SK-N-SH treated with all-trans-retinoic acid at 6 μM for 48 hours (cell line): ENCODE measurements at places on chromosomes 13 and 19.

- ATAC-seq: peak; percentile 72
Measured at GRCh38 chr13:99307648-99308339, 595 bp upstream of the GPR183 start.

DNA sequence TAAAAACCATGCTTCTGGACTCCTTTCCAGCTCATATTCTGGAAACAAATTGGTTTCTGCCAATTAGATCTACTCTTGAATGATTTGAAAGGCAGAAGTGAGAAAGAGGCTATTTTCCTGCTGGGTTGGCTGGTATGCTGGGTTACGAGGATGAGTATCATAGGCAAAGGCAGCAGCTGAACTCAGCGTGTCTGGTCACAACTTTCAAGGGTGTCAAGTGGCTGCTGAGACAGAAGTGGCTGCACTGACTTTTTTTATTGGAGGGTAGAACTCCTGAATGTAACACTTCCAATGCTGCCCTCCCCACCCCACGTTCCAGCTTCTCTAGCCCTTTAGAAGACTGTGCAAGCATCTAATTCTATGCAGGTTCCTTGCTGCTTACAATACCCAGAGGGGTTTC is 8.3 kb upstream of the DZIP1 start:
- ATAC-seq: no peak

- ATAC-seq: no peak
Measured at GRCh38 chr13:54640719-54641118, 1612.1 kb downstream of the OLFM4 start.

GRCh38 chr13:40911341-40911740 is 107.8 kb downstream of the ELF1 start:
- peak; percentile 35; the same call in 2 of the 3 replicates for ATAC-seq

DNA sequence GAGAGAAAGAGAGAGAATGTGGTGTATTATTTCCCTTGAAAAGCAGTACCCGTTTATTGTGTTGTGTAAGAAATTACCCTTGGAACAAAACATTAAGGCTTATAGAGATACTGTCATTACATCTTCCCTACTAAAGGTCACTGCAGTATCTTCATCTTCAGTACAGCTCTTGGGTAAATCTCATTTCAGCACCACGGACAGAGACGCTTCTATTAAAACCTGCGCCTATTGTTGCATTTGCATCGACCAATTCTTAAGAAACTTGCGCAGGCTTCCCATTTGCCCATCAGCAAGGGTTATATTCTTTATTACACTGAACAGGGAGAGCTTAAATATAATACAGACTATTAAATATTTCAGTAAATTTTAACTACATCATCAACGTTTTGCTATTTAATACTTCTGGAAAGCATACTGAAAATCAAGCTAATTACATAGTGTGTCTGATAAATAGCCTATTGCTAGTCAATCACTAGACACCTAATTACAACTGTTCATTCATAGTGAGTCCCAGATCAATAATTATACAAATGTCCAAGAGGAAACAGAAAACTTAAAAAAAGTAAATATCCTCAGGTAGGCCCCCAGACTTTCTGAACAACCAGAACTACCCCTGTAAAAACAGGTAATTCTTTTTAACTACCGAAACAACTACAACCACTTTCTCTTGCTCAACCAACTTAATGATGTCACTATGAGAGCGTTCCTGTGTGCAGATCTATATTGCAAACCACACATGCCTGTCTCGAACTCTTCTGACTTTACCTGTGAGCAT is 350.6 kb downstream of the LIG4 start:
- ATAC-seq: peak; percentile 11; the same call in 1 of the 3 replicates

DNA sequence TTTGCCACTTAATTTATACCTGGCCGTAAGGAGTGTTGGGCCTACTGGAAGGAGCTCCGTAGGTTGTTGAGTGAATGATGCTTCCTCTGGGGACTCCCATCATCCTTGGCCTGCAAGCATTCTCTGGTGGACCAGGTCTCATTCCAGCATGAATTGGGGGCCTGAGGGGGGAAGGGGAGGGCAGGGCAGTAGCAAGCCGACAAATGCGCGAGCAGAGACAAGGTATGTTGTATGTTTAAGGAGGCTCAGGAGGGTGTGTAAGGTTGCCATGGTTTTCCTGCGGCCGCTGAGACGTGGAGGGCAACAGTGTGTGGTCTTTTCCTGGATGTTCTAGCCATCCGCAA is 749 bp downstream of the ZNF264 start:
- ATAC-seq: peak; percentile 32

DNA sequence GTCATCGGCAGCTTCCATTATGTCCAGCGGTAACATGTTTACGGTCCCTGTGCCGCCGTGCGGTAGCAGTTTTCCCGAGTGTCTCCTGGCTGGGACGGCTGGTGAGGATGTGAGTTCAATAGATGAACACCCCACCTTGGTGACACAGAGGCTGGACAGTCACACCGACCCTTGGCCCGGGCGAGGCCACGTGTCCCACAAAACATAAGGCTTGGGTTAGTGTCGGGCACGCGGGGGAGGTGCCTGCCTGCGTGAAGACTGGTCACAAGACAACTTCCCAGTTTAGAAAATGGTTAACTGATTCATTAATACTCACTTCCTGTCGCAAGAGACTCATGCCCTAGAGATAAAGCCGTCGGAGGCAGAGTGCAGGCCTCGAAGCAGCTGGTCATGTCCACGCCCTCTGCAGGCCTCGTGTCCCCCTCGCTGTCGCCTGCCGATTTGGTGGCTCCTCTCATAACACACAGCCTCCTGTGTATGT is 17.2 kb downstream of the RASA3 start:
- ATAC-seq: no peak

DNA sequence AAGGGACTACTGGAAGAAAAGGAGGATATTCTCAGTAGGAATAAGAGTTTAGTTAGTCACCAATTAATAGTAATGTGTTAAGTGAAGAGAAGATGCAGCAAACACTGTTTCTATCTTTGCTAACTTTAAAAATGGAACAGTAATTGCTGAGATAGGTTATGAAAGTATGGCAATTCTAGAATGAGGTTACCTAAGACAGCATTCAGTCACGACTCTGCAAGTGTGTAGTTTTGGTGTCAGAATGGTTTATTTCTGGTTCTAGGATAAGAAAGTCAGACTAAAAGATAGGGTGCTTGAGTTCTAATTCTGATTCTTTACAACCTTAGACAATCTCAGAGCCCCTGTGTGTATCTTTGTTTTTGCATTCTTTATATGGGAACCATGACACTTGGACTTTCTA is 138.1 kb downstream of the POU4F1 start:
- no peak for ATAC-seq

DNA sequence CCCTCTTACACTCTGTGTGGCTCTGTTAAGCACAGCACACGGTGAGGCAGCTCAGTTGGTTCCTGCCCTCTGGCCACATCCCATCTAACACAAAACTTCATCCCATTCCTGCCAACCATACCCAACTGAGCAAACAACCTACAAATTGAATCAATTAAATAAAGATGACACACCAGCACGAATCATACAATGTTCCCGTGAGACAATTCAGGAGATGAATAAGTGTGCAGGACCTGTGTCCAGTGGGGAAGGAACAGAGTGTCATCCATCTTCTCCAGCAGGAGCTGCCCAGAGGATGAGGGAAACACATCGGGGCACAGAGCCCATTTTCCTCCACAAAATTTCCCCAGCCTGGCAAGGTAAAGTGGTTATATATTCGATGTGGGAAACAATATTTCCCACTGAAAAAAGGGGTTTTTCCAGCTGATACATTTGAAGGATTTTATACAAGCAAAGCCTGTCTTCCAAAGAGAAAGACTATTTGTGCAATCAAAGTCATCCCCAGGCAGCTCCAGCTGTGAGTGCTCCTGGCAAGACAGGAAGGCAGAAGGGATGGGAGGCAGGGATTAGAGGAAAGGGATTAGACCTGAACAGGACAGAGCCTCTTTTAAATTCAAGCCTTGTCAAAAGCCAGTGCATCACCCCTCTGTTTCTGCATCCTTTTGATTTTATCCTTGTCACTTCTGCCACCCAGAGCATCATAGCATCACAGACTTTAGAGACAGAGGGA is 240.2 kb downstream of the LHFPL6 start:
- no peak for ATAC-seq

DNA sequence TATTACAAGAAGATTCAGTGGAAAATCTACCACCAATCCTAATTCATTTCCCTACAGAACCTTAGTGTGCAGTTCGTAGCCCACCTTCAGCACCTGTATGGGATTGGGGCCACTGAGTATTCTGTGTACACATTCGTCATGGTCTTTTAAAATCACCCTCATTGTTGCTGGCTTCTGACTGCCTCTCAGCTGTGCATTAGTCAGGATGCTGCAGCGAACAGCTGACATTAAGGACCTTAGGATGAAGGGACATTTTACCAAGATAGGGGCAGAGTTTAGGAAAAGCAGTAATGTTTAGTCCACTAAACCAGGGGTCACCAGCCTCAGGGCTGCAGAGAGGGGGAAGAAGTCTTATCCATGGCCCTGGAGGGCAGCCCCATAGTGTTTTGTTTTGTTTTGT is 176.5 kb downstream of the COL4A1 start:
- no peak for ATAC-seq

GRCh38 chr19:15038294-15038693 is 11.0 kb upstream of the CASP14 start:
- ATAC-seq: no peak

GRCh38 chr13:48233889-48234488 is 983 bp downstream of the ITM2B start:
- ATAC-seq: peak; percentile 8; the same call in 2 of the 3 replicates

- no peak for ATAC-seq
Measured at GRCh38 chr13:101575581-101575980, 123.1 kb downstream of the ITGBL1 start.

GRCh38 chr13:53907891-53908290 is 879.3 kb downstream of the OLFM4 start:
- ATAC-seq: no peak

DNA sequence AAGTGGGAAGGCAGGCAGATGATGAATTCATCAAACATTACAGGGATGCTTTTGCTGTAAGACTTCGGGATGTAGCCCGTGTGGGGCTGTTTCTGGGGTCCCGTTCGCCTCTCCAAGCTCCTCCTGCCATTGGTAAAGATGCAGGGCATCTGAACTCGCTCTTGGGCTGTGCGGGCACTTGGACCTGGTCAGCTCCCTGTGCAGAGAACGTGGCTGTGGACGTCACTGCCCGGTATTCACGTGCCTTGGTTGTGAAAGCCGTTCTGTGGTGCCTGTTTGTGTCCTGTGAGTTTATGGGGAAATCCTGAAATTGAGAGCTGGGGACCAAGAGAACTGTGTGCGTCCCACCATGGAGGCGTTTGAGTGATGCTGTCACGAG is 5.4 kb downstream of the TFDP1 start:
- no peak for ATAC-seq

DNA sequence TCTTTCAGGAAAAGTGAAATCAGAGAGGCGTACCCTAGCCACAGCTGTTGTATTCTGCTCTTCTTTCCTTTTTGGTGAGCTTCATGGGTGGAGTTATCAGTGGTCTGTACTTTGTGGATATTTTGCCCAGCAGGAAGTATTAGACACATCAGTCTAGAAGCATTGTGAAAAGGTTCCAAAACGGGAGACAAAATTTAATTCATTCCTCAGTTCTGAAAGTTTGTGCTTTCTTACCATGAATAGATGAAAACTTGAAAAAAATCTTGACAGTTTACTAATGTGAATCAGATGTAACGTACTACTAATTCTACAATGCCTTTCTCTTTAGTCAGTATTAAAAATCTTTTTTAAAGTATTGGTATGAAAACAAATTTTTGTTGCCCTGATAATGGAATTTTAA is 116.8 kb downstream of the DNAJC3 start:
- ATAC-seq: no peak
